ENCODE measurements at places on chromosomes 2 and 18.

DNA sequence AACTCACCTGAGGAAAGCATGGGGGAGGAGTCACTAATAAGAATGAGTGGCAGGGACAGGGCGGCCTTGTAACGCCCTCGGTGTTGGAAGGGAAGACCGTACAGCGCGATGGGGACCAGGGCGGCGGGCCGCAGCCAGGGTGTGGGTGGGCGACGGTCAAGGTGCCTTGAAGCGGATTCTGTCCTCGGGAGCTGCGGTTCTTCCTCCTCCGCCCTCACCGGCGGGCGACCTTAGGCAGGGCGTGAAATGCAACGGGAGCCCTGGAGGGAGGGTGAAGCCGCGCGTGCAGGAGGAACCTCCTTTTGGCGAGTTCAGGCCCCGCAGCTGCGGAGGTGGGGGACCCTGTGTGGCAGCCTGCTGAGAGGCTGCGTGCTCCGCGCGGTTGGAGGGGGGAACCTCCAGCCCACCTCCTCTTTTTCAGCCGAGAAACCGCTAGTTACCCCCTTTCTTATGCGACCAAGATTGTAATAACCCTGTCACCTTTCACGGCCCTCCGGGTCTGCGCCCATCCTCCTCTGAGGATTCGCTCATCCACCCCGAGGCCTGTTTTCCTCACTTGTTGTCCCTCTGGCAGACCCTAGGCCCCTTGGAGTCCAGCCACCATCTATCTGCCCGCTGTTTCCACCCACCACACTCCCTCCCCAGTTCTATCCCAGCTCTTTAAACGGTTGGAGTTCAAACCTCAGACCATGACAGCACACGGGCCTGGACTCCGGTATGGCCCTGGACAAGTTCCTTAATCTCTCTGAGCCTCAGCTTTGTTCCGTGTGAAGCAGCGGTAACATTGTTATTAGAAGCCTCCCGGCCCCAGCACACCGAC, 823 bp upstream of the RNU2-63P start:
- DNase-seq: no peak

DNA sequence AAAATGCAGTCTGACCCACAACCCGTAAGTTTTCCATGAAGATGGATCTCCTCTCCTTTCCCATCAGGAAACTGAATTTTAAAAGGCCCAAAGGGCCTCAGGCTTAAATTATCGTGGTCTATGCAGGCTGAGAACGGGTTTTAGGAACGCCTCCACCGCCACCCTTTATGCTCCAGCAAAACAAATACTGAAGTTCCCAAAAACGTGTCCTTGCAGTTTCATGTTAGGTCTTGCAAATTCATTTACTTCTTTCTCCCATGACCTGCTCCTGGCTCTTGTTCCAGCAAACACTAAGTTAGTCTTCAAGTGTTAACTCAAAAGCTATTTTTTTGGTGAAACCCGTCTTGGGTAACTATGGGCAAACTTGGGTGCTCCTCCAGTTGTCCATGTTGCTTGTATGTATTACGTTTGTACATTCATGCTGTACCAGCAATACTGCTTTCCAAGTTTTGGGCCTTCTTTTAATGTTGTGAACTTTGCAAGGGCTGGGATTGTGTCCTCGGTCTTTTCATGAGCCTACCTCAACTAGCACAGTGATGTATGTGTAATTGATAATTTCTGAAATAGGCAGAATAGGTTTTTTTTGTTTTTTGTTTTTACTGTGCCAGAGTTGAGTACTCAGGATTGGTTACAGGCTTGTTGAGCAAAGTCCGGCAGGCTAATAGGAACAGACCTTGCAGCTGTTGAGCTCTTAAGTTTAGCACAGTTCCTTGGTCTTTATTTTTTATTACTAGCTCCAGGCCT, 1.8 kb upstream of the RNF149 start:
- peak; percentile 55 for DNase-seq

DNA sequence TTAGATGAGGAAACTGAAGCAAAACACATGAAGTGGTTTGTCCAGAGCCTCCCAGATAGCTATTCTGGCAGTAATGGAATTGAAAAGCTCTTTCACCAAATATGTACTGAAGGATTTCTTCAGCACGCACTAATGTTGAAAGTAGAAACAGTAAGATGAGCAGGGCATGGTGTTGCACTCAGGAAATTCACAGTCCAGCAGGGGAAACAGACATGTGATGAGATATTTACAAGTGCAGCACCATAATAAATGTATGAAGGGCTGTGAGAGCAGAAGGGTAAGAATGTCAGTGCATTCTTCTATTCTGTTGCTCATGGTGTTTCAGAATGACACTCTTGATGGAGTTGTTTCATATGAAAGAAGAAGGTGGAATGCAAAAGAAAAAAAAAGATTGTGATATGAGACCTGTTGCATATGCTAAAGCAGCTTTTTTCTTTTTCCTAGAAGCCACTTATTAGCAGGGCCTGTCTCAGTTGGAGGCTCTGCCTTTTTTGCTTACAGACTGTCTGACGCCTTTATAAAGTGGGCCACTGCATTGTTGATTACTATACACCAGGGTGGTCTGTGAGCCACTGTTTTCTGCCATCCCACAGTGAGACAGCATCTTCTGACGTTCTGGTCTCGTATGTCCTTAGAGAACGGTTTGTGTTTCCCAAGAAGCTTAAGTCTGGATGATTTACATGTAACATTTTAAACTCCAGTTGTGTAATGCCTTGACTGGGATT, 516.9 kb downstream of the ARHGAP15 start:
- DNase-seq: no peak

GRCh38 chr18:63159590-63159989, 160.0 kb downstream of the BCL2 start:
- DNase-seq: no peak

DNA sequence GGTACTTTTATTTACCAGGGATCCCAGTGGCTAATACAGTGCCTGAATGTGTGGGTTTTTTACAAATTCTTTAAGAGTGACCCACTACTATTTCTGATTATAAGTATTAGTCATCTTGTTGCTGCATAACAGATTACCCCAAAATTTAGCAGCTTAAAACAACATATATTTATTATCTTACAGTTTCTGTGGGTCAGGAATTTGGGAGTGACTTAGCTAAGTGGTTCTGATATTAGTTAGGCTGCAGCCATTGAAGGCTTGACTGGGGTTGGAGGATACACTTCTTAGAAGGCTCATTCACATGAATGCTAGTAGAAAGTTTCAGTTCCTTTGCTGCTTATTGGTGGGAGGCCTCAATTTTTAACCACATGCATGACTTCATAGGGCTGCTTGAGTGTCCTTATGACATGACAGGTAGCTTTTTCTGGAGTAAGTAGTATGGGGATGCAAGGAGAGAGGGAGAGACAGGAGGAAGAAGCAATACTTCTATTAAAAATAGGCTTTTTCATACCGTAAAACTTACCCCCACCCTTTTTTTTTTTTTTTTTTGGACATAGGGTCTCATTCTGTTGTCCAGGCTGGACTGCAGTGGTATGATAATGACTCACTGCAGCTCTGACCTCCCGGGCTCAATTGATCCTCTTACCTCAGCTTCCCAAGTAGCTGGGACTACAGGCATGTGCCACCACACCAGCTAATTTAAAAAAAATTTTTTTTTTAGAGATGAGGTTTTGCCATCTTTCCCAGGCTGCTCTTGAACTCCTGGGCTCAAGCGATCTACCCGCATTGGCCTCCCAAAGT, 13.3 kb upstream of the POLE4 start:
- no peak for DNase-seq

- DNase-seq: no peak
Measured at GRCh38 chr2:14901737-14902136, 269.2 kb downstream of the LRATD1 start.

- DNase-seq: no peak
Measured at GRCh38 chr2:230893338-230893737, 28.6 kb downstream of the ITM2C start.

DNA sequence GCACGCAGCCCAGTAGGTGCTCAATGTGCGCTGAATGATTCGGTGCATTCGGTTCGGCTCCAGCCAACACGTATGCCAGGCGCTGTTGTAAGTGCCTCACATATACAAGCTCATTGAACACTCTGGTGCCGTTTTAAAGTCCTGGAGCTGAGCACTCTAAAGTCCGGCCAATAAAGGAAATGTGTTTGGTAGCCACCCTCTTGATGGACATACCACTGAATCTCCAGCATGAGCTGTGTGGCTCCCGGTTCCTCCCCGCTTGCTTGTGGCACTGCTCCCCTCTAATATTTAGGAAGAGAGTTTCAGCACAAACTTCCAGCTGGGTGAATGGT, 112.1 kb downstream of the MCFD2 start:
- peak; percentile 77 for DNase-seq

- DNase-seq: no peak
Measured at GRCh38 chr18:61173554-61173953, 159.7 kb upstream of the CDH20 start.

GRCh38 chr2:118667348-118667747, 180.1 kb downstream of the EN1 start:
- no peak for DNase-seq

GRCh38 chr2:167851876-167852275, 395.5 kb downstream of the STK39 start:
- no peak for DNase-seq

- DNase-seq: no peak
Measured at GRCh38 chr2:2517399-2517798, 186.3 kb upstream of the MYT1L start.

GRCh38 chr2:121063471-121063870, 221.5 kb downstream of the TFCP2L1 start:
- no peak for DNase-seq

- DNase-seq: no peak
Measured at GRCh38 chr18:56574861-56575260, 63.5 kb downstream of the TXNL1 start.

GRCh38 chr2:232286001-232286868, 92.3 kb upstream of the ALPP start:
- DNase-seq: no peak

GRCh38 chr2:2114707-2115245, 216.3 kb downstream of the MYT1L start:
- no peak for DNase-seq

GRCh38 chr2:16747689-16748088, 82.1 kb upstream of the CYRIA start:
- no peak for DNase-seq

DNA sequence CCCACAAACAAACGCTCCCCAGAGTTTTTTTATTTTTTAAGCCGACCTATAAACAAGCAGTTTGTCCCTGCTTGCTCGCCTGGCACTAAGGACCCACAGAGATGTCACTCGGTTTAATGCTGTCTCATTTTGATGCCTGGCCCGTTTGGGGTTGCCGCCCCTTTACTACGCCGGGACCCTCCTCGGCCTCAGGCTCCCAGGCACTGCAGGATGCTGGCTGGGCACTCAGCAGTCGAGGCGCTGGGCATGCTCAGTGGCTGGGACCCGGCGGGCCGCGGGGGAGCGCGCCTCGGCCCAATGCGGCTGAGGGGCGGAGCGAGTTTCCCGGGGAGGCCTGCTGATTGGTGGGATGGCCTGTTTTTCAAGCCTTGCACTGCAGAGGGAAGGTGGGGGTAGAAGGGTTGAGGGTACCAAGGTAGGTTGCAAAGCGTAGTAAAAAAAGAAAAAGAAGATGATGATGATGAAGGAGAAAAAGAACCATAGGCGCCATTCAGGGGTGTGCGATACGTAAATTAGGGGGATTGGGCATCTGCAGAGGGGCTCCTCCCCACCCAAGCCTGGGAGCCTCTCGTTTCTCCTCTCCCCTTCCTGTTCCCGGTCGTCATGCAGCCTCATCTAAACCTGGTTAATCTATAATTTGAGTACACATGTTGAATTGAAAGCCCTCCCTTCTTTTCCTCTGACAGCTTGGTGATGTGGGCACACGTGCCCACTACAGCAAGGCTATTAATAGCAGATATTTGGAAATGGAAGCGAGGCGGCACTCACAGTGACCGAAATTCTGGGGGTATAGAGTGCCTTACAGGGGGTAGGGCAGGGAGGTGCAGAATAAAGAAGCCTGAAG, 1.5 kb upstream of the IRS1 start:
- no peak for DNase-seq

DNA sequence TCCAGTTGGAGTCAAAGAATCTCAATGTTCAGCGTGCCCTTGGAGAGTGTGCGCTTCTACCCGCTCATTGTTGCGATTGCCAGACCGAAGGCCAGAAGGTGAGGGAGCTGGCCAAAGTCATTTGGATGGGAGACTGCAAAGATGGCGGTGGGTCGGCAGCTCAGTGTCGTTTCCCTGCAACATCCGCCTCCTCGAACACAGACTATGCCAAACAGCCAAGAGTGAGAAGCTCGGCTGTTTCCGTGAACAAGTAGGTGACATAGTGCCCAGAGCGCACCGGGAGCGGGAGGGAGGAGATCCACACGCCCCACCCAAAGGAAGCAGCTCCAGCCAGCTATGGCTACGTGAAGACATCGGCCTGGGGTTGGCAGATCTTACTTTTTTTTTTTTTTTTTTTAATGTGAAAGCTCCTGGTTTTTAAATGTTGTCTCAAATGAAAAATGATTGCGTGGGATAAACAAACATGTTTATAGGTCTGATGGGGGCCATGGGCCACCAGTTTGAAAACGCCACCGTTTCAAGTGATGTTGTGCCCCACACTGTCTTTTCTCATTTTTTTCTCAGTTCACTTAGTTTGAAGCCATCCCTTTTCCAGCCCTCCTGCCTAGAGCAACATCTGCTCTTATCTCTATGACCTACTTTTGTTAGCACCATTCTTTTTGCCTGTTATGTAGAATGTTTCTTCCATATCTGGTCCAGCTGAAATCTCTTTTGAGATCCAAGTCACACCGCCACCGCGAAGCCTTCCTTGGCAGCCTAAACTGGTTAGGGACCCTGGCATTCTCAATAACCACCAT, 682.4 kb downstream of the RNF144A start:
- no peak for DNase-seq

DNA sequence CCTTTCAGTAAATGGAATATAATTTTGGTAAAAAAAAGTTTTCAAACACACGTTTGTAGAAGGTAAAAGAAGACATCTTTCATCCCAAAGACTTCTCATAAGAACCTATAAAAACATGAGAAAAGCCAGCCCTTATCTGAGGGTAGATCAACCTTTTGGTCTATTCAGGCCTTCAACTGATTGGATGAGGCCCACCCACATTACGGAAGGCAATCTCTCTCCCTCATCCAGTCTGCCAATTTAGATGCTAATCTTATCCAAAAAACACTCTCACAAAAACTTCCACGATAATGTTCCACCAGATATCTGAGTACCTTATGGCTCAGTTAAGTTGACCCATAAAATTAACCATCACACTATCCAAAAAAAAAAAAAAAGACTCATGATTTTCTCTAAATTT, 2.2 kb upstream of the CDH20 start:
- DNase-seq: no peak

- no peak for DNase-seq
Measured at GRCh38 chr18:77145364-77145901, 12.8 kb upstream of the MBP start.

- DNase-seq: no peak
Measured at GRCh38 chr18:44325903-44326635, 354.6 kb upstream of the SETBP1 start.

DNA sequence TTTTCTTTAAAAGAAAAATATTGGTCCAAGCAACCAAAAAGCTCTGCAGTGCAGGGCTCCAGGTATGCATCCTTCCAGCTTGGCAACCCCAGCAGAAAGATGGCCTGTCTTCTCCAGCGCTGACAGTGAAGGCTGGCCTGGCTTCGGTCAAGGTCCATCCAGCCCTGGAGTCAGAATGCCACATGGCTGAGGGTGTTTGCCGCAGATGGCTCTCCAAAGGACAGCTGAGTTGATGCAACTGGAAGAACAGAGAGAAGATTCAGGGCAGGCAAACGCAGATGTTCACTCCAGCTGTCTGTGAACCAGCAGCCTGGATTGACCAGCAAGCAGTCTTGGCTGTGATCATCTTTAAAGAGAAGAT, 51.4 kb downstream of the MARCO start:
- DNase-seq: no peak

GRCh38 chr2:8615576-8616281, 66.1 kb upstream of the ID2 start:
- DNase-seq: no peak
